Retinal pigment epithelial cell (primary cell): ENCODE measurements at places on chromosomes 3 and 15.

DNA sequence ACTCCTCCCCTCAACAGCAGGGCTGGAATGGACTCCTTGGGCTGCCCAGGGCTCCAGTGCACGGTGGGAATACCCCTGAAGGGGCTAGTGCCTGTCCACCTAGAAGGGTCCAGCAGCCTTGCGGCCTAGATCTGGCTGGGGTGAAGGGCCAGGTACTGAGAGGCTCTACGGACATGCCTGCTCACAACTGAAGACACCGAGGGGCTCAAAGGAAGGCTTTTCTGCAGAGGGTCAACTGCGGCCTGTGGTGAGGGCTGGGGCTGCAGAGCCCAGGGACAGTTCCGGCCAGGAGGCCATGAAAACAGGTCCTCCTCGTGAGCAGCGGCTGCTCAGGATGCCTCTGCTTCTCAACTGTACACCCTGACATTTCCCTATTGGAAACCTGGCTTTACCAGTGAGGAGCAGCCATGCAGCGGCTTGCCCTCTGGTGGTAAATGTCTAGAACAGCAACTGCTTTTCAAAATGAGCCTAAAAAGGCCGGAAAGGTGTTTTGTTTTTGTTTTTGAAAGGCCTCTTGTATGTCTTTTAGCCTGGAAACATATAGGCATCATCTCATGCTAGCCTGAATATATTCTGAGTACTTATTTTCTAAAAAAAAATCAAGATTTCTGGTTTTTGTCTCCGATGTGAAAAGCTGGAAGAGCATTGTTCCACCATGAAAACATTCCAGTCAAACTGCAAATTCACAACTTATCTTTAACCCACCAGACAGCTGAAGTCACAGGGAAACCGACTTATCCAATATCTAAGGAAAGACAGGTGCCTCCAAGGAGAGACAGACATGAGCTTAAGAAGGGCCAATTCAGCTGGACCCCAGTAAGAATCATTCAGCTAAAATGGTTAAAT, 163.4 kb downstream of the KLF13 start:
- DNase-seq, result peak; percentile 11

DNA sequence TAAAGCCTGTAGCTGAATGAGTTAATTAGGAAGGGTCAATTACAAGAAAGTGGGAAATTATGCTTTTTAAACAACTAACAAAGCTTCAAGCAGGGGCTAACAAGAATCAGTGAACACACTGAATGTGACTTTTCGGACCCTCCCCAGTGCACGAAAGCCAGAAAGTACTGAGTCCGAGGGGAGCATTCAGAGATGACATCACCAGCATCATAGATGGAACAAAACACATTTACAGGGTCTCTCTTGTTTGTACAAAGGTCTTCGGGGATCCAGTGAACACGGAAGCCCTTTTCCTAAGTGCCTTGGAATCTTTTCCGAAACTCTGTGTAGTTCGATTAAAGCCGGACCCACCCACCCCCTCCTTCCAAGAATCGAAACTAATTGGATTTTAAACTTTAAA, 829 bp downstream of the DCP1A start:
- DNase-seq, result no peak

DNA sequence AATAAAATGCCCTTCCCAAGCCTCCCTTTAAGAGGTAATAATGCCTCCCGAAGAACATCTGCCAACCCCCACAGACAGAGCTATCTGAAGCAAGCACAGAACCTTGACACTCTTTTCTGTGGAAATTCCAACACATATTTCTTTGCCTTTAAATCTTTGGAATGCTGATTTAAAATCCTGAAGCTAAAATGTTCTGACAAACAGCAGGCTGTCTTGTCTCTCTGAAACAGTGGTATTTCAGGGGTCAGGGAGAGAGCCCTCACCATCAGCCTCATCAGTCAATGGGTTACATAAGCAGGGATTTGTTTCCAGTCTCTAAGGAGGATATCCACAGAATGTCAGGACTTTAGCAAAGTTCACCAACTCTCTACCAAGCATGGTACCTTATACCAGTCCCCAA, 27.8 kb upstream of the ARHGEF3 start:
- no peak for DNase-seq

GRCh38 chr3:187169231-187169960, 27.9 kb upstream of the RTP1 start:
- DNase-seq, result no peak

DNA sequence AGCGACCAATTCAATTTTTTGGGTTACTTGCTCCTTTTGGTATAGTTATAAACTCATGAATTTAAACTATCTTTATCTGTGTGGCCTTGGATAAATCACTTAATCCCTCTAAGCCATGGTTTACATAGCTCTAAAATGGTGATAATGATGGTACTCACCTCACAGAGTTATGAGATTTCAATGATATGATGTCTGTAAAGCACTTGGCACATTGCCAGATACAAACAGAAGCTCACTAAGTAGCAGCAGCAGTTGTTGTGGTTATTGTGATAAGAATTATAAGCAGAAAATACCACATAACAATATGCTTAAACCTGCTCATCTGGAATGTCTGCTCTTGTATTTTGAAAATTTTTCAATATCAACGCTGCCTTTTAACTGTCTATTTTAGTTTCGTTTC, 185.1 kb upstream of the SNTN start:
- DNase-seq, result peak; percentile 36
